Stimulated activated CD8-positive, alpha-beta memory T cell treated with anti-CD3 and anti-CD28 coated beads, Interleukin-4, amount 100 ng/mL, for 1 hour (primary cell): ENCODE measurements at places on chromosomes 1 and 21.

DNA sequence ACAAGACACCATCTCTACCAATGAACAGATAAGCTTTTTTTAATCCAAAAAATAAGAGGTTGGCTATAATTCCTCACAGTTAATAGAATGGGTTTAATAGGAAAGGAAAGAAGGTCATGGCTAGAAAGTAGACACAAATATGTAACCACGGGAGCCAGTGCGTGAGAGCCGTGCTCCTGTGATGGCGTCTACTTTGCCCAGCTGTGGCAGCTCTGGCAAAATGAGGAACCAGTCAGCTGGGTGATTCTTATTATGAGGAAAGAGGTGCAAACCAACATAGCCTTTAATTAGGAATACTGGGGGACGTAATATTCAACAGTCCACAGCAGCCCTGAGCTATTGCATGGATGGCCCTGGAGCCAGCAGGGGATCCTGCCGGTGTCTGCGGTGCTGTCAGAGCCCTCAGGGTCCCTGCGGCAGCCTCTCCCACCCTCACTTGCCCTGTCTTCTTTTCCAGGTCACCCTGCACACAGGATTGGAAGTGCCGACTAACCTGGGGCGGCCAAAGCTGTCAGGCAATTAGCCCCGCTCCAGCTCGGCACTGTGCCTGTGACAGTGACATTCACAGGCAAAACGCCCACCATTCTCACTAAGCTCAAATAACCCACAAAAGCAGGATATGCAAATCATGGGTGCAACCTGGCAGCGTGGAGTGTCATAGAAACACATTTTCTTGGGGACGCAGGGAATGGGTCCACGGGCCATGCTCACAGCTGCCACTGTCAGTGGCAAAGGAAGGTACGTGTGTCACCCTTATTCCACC, 25.9 kb upstream of the GNPAT start:
- no peak for DNase-seq

DNA sequence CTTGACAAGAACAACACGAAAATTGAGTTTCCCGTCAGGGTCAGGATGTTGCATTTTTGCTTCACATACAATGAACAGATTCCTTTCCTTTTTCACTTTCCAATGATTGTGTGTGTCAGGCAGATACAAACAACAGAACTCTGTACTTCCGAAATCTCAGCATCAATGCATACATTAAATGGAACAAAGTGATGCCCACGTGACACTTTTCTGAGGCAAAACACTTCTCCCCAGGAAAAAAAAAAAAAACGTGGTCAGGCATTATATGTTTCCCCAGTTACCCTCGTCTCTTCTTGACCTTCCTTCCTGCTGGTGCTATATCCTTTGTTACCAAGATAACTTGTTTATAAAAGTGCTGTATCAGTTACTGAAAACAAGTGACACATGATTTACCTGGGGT, 181.8 kb downstream of the ZNF281 start:
- no peak for DNase-seq

- no peak for DNase-seq
Measured at GRCh38 chr1:189662190-189662589, 815.5 kb downstream of the BRINP3 start.

DNA sequence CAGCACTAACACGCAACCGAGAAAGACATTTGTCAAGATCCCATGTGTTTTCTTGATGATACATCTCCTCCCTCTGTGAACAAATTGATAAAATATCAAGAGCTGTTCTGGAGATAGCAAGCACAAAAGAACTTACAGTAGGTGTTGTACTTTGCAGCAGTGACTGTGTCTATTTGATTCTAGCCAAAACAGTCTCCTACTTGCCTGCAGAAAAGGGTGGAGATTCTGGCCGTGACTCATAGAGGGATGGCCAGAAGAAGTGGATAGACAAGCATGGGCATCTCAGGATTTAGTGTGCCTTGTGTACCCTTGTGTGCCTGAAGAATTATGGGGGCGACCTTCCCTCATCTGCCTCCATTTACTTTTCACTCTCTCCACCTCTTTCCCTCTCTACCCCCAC, 458.4 kb upstream of the LRRC7 start:
- DNase-seq: no peak

GRCh38 chr1:94384485-94385265, 33.5 kb upstream of the ABCD3 start:
- no peak for DNase-seq

DNA sequence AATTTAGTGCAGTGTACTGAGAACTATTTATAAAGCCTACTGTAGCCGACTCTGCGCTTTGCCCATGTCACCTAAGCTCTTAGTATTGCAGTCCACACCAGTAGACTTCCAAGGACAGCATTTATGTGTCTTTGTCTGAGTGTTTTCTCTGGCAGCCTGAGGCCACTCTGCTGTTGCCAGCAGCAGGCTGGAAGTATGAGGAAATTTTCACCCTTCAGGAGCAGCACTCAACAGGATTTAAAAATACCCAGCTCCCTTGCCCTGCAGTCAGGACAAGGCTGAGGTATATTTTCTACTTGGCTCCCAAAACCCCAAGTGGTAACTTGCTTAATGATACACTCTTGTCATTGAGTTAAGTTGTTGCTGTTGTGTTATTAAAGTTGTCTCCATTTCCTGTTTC, 230.1 kb downstream of the SRGAP2C start:
- DNase-seq: no peak

DNA sequence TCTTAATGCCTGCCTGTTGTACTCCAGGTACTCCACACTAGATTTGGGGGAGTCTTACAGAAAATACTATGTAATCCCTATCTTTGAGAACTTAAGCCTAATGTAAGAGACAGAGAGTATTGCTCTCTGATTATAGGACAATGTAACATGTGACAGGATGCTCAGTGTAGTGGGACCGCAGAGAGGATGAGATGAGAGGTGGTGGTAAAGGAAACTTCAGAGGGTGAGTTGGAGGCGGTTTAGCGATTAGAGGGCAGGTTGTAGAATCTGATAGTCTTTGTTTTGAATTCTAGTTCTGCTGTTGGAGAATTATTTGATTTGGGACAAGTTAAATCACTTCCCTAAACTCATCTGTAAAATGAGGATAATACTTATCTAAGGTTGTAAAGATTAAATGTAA, 5.4 kb downstream of the SOAT1 start:
- no peak for DNase-seq

- DNase-seq: no peak
Measured at GRCh38 chr1:77424236-77424635, 142.4 kb downstream of the AK5 start.

DNA sequence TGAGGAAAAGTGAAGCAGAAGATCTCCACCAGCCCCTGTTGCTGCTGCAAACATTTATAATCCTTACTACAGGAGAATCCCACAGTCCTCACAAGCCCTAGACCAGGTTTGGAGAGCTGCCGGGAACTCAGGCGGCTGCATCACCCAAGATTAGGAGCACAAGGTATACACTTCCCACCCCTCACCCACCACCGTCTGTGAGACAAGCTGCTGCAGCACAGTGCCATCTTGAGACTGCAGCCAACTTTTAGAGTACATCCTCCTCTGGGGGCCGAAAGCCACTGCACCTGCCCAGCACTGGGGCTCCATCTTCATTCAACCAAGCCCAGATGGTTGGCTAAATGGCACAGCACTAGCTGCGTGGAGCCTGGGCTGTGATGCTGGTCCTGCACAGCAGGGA, 13.8 kb downstream of the OLFML3 start:
- no peak for DNase-seq

- no peak for DNase-seq
Measured at GRCh38 chr21:44752671-44753235, 41.4 kb upstream of the TSPEAR start.

DNA sequence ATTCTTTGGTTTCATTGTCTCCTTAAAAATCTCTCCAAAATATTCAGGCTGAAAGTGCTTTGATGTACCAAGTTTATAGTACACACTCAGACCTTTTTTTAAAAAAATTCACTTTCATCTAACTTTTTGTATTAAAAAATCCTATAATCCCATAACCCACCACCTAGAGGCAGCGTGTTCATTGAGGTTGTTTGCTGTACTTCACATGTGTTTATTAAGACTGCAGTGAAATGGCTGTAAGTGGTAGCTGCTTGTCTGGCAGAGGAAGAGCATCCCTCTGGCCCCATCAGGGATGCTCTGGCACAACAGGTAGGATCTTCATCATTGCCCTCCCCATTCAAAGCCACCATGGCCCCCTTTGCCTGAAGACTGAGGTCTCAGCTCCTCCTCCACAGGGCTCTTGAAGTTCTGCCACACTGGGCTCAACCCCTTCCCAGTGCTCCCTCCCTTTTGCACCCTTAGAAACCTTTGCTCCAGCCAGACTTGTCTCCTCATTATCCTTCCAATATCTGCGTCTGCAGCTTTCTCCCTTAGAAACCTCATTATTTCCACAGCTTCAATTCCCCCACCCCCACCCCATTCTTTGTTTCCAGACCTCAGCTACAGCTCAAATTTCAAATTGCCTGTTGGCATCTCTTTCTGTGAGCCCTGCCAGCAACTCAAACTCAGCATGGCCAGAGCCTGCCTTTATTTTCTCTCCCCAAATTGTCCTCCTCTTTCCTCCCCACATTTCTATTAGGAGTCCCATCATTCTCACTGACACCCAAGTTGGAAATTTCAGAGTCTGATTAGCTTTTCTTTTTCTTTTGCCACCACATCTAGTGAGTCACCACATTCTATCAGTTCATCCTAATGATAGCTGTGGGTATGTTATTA, 369.6 kb upstream of the USP24 start:
- DNase-seq: no peak

DNA sequence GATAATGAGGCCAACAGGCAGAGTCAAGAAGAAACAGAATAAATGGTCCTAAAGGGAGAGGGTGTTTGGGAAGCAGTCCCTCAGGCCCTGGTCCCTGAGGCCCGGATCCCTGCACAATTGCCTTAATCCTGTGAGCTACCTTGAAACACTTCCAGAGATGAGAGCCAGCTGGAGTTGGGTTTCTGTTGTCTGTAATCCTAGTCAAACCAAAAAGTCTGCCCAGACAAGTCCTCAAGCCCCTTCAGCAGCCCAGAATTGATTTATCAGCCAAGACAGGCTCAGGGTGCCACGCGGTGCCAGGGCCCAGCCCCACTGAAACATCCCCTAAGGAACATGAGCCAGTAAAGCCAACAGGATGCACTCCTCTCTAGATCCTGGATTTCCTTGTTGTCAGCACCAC, 16.4 kb upstream of the CLSTN1 start:
- DNase-seq: no peak

- no peak for DNase-seq
Measured at GRCh38 chr1:163670989-163671757, 349.4 kb downstream of the NUF2 start.

DNA sequence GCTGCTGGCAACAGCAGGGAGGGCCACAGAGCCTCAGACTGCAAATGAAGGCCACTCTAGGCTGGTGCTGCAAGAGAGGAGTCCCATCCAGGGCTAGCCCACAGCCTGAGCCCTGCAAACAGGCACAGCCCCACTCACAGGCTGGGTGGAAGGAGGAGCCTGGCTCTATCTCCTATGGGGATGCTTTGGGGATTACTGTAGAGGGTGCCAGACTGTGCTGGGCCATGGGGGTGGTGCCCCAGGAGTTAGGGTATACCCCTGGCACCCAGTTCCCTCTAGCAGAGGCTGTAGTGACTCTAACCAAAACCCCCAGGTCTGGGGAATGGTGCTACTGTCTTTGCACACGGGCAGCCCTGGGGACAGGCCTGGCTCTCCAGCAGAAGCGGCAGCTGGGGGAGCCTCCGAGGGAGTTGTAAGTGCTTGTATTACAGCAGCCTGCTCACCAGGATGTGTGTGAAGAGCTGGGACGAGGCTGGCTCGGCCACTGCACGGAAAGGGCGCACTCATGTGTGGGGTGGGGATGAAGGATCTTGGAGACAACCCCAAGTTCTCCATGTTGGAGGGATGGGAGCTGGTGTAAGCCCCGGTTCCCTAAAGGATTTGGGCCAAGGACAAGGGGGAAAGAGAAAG, 23.4 kb upstream of the EVA1B start:
- DNase-seq: no peak

GRCh38 chr1:208079161-208079560, 165.0 kb downstream of the PLXNA2 start:
- DNase-seq: no peak

DNA sequence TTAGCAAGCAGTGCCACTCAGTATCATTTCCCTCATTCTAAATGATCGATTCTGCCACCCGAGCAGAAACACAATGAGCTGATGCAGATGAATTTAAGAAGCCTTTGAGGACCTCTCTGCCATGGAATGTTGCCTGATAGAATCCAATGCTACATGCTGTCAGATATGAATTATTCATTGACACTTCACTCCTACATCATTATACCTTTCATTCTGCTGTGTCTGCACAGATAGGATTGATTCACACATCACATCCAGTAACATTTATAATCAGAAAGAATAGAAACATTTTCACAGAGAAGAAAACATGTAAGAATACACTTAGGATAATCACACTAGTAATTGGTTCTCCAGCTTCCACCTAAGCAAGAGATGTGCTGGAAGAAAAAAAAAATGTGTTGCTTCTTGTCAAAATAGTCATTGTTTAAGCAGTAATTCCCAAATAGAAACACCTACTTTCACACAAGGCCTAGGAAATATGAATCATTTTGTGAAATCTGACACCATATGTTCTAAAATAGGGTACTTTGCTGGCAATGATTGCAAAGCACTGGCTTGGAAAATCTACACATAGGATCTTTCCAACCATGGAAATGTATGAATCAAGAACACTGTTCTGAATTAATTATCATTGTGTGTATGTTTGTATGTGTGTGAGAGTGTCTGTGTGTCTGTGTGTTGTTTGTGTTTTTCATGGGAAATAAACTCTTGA, 110.1 kb downstream of the GRIK1 start:
- DNase-seq: no peak

GRCh38 chr1:15684468-15685291, 560 bp downstream of the PLEKHM2 start:
- no peak for DNase-seq

DNA sequence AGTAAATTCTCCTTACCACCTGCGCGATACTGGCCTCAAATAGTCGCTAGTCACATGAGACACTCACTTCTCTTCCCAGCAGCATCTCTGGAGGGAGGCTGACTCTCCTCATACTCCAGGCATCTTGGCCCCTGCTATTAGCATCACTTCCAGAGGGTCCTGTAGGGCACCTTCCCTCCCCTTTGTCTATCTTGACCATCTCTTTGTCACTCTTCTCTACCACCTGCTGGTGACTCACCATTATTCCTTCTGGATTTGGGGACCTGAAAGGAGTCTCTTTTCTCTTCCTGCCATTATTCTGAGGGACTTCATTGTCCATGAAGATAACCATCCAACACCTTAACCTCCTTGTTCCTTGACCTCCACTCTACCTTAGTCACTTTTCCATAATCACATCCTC, 31.7 kb upstream of the GPR37L1 start:
- DNase-seq: no peak

DNA sequence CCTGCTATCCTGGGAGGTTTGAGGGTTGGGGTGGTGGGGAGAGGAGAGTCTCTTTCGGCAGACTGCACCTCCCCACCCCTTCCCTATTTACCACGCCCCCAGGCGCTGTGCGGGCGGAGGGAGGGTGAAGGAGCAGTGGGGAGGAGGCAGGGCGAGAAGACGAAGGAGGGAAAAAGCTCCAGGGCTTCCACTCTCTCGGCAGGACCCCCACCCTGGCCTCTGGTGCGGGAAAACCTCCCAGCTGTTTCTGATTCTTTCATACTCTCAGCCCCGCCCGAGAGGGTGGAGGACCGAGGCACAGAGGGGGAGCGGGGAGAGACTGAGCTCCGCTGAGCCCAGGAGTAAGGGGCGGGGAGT, 866 bp upstream of the WNT2B start:
- DNase-seq: no peak
